ENCODE measurements at places on chromosomes 16 and 17.

DNA sequence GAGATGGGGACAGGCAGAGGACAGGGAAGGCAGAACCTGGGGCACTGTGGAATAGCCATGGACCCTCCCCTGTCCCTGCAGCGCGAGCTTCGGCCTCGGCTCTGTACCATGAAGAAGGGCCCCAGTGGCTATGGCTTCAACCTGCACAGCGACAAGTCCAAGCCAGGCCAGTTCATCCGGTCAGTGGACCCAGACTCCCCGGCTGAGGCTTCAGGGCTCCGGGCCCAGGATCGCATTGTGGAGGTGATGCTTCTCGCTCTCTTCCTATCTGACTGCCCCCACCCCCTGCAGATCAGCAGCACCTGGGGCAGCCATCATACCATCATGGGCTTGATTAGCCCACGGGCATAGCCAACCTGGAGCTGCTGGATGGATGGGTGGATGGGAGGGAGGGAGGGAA is 13.5 kb downstream of the NHERF1 start:
- DNase-seq, result no peak

DNA sequence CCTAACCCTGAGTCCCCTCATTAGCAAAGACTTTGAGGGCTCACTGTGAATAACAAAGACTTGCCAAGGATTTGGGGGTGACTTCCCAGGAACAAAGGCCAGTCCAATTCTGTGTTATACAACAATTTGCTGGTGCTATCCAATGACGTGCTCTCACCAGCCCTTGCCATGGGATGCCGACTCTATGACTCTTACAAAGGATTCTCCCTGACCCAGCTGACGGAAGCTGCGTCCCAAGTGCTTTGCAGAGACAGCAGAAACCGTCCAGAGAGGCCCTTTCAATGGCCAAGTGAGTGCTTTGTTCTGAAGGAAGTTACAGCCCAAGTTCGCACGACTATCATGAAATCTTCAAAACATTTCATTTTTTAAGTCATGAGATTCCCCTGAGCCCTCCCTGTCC is 345.3 kb upstream of the TNRC6C start:
- no peak for DNase-seq

- no peak for DNase-seq
These were observed 145.0 kb downstream of the SEC14L1 start for GRCh38 chr17:77285594-77286390.

DNA sequence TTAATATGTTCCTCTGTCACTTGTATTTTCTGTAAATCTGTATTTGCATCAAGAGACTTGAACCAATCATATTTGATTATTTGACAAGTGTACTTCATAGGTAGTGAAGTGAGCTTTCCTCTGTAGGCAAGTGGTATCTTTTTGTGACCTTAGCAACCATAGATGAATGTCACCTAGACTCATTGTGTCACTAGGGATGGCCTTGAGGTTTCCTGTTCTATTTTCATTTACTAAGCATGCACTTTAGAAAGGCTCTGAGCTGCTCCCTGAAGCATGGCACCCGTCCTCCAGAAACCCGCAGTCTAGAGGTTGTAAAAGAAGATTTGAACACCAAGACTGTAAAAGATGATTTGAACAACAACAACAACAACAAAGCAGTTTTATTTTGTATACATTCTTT is 151.7 kb downstream of the PRKCB start:
- no peak for DNase-seq

DNA sequence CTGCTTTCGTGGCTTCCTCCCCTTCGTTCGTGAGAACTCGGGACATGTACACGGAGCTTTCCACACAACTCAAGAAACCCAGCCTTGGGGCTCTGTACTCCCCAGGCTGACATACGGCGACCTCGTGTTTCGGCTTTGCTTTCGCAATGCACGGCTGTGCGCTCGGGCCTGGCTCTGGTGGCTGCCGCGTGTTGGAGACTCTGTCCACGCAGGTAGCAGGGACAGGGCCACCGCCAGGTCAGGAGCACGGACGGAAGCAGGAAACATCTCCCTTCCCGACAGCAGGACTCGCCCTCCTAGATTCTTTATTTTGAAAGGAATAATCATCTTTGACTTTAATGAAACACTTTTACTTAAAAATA is 17.3 kb downstream of the UTS2R start:
- DNase-seq, result no peak

DNA sequence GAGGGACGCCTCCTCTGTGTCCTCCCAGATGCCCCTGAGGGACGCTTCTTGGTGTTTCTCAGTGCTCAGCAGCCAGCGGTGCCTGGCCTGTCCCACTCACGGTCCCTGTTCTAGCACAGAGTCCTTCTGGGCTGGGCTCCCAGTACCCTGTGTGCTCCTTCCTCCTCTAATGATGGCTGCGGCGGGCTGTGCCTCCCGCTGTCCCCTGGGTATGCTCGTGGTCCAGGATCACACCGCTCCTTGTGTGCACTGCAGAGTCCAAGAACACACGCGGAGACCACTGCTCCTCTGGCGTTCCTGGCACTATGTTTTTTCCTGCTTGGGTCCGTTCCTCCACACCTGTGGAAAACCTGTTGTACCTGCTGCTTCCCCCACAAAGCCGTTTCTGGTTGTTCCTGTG is 15.1 kb upstream of the IRF8 start:
- no peak for DNase-seq

Measured in LNCaP clone FGC (cell line).